ENCODE measurements at places on chromosomes 7 and 10.

DNA sequence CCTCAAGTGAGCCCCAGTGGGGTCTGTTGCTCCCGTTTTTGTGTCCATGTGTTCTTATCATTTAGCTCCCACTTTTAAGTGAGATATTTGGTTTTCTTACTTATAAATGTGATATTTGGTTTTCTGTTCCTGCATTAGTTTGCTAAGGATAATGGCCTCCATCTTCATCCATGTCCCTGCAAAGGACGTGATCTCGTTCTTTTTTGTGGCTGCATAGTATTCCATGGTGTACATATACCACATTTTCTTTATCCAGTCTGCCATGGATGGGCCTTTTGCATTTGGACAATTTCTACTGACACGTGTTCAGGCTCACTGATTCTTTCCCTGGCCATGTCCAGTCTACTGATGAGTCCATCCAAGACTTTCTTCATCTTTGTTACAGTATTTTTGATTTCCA, 9.6 kb downstream of the SFXN2 start:
- no peak for DNase-seq

GRCh38 chr7:158020706-158021095, 566.9 kb downstream of the PTPRN2 start:
- DNase-seq: no peak

GRCh38 chr7:16264823-16265804, 156.2 kb downstream of the CRPPA start:
- no peak for DNase-seq

GRCh38 chr10:92238586-92239098, 52.2 kb downstream of the CPEB3 start:
- DNase-seq: no peak

GRCh38 chr10:14456218-14456869, 125.6 kb upstream of the FRMD4A start:
- no peak for DNase-seq

DNA sequence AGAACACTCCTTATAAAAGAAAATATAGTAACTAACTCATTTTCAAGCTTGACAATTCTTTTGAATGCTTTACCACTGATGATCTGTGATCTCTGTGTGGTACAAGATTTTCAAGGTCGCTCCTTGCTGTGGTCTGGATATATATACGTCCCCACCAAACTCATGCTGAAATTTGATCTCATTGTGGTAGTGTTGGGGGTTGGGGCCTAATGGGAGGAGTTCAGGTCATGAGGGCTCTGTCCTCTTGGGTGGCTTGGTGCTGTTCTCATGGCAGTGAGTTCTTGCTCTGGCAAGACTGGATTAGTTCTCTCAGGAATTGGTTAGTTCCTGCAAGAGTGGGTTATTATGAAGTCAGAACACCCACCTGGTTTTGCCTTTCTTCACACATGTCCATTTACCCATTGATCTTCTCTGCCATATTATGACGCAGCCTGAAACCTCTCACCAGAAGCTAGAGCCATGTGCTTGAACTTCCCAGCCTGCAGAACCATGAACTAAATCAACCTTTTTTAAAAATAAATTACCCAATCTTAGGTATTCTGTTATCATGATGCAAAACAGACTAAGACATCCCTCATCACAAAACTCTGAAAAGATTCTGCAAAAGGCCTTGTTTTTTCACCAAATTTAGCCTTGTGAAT, 8.3 kb upstream of the EDRF1 start:
- DNase-seq: no peak

DNA sequence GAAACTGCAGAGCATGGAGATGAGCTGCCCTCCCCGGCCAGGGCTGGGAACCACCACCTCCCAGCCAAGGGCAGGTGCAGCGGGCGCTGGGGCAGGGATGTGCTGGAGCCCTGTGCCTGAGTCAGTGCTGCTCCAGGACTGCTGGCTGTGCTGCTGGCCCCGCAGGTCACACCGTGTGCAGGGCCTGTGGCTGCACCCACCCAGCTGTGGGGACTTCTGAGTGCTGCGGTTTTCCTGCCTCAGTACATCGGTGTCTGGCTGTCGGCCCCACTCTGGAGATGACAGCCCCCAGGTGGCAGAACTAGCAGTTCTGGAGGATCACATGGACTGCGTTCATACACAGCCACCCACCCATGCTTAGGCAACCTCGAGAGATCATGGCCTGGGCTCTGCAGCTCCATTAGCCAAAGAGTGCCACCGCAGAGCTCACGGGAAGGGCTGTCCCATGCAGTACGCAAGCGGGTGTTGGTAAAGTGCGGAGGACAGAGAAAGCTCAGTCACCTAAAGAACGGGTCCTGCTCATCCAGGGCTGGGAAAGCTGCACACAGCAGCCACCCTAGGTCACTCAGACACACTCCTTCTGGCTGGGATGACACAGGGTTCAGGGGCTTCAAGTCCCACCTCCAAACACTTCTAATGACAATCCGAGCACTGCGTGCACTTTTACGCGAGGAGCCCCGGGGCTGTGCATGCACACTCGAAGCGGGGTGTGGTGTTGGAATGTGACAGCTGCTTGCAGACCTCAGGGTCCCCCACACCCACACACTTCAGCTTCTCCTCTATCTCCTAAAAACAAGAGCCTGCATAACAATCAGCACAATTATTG, 198.1 kb upstream of the PPP2R2D start:
- no peak for DNase-seq

GRCh38 chr10:87700031-87700796, 40.5 kb downstream of the PAPSS2 start:
- DNase-seq: no peak

- DNase-seq: no peak
Measured at GRCh38 chr10:119104654-119105015, 722 bp downstream of the DENND10 start.

GRCh38 chr10:11849911-11850310, 26.8 kb downstream of the PROSER2 start:
- DNase-seq: no peak

DNA sequence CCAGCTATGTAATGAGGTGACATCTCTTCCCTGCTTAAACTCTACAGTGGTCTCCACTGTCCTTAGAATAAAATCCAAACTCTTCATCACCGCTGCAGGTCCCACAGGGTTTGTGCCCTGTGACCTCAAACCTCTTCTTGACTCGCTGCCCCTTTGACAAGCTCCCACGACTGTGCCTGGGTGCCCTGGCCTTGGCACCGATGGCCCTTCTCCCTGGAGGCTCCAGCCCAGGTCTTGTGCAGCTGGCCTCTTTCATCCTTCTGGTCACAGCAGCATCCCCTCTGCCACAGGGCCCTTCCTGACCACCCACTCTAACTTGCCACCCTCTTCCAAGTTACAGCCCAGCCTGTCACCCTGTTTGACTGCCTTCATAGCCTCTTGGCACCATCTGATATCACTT, 108.2 kb downstream of the DLG5 start:
- DNase-seq: no peak

DNA sequence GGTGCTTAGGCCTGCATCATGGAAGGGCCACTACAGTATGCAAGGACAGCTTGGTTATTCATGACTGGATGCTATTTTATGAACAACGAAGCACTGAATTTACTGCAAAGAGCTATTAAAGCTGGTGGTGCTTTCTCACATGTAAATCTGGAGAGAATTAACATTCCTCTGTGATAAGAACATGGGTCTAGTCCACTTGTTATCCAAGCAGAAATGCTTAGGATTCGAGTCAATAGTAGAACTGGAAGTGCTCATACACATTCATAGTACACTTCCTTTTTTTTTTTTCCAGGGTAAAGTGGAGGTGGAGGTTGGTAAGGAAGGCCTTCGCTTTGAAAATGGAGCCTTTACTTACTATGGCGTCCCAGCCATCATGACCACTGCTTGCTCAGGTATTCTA, 35.0 kb downstream of the CNNM1 start:
- DNase-seq: no peak

GRCh38 chr7:111098011-111098925, 7.3 kb downstream of the LRRN3 start:
- no peak for DNase-seq

DNA sequence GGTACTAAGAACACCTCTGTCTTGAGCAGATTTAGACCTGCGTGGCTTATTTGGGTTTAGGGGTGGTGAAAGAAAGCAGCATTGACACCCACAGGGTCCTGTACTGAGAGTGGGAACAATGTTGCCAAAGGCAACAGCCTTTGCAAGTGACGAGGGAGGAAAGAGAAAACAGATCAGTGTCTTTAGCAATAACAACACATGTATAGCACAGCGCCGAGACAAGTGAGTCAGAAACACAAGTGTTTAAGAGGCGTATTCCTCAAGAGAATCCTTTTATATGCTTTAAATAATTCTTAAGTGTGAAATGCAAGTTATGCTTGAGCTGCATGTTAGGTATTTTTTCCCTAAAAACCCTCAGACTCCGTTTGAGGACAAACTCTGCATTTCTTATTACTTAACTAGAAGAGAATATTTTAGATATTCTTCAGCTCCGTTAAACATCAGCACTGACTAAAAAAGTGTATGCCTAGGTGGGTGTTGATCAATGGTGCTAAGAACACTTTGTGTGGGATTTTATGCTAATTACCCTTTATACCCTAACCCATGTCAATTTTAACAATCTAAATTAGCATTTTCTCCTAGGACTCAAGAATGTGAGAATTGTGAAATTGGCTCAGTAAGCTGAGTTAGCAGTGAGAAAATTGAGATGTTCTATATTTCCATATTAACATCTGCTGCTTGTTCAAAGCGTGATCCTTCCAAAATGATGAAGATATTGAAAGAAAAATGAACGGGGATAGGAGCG, 1095.4 kb upstream of the CELF2 start:
- DNase-seq: no peak

GRCh38 chr10:130024779-130025325, 60.8 kb upstream of the EBF3 start:
- no peak for DNase-seq

DNA sequence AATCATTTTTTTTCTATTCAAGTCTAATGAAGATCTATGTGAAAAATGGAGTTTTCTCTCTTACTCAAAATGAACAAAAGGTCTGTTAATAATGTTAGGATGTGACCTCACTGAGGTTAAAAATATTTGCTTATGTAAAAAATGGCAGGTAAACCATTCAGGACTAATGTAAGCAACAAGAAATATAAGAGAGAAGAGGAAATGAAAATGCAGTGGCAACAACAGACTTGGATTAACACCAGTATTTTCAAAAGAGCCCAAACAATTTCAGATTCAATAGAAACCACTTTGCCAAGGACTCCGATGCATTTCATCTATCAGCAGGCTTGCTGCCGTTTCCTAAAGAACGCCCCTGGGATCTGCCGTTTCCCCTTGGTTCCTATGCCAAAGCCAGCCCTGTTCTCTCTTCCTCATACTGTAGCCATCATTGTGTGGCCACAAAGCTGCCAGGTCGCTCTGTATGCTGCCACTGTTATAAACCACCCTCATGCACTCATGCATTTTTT, 66.4 kb downstream of the MTURN start:
- DNase-seq: no peak
